ENCODE measurements at places on chromosomes 3 and 15.

DNA sequence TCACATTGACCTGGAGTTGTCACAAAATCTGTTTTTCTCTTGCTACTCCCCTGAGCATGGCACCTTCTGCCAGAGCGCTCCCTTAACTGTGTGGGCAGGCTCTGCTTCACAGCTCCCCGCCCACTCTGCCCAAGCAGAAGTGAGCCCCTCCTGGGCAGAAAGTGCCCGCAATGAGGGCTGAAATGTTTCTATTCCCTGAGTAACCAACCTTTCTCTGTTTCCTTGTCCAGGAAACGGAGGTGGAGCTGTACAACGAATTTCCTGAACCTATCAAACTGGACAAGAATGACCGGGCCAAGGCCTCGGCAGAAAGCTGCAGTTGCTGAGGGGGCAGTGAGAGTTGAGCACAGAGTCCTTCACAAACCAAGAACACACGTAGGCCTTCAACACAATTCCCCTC is 66.3 kb upstream of the ACAD9 start:
- peak; percentile 33 for DNase-seq

GRCh38 chr15:95470997-95471689 is 859.4 kb upstream of the NR2F2 start:
- peak; percentile 64 for DNase-seq

GRCh38 chr3:169278092-169278491 is 385.4 kb downstream of the MECOM start:
- DNase-seq, result no peak

DNA sequence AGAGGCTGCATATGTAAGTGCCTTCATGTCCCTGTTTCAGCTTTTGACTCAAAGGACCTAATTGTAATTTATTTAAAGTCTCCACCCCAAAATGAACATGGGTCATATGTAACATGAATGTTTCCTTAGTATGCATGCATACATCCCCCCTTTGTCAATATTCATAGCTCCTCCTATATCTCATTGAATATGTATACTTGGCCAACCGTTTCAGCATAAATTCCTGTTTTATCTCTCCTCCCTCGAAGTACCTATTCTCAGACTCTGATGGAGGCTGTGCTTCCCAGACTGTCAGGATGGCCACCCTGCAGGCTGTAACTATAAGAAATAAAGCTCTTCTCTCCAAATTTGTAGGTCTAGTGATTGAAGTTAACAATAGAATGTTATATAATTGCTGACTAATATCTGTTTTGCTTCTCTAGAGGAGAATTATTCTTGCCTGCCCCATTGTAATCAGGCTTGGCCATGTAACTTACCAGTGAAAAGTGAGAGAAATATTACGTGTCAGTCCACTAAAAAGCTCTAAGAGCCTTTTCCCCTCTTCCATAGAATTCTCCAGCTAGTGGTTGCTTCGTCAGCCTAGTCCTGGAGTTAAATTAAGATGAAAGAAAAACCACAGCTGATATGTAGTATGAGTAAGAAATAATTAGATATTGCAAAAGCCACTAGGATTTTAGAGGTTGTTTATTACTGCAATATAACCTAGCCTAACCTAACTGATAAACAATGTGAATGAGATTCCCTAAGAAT is 245.1 kb downstream of the ZNF385D start:
- DNase-seq, result no peak

DNA sequence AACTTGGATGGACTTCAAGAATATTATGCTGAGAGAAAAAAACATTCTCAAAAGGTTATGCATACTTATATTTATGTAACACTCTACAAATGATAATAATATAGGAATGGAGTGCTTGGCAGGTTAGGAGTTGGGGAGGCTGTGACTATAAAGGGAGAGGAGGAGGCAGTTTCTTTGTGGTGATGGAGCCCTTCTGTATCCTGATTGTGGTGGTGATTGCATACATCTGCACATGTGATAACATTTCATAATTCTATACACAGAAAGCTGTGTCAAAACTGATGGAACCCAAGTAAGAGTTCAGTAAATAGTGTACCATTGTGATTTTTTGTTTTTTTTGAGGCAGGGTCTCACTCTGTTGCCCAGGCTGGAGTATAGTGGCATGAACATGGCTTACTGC is 31.7 kb upstream of the FAM3D start:
- DNase-seq, result no peak

GRCh38 chr3:134328147-134328591 is 46.1 kb downstream of the AMOTL2 start:
- DNase-seq, result no peak

GRCh38 chr3:58325525-58325992 is 7.1 kb upstream of the PXK start:
- no peak for DNase-seq

DNA sequence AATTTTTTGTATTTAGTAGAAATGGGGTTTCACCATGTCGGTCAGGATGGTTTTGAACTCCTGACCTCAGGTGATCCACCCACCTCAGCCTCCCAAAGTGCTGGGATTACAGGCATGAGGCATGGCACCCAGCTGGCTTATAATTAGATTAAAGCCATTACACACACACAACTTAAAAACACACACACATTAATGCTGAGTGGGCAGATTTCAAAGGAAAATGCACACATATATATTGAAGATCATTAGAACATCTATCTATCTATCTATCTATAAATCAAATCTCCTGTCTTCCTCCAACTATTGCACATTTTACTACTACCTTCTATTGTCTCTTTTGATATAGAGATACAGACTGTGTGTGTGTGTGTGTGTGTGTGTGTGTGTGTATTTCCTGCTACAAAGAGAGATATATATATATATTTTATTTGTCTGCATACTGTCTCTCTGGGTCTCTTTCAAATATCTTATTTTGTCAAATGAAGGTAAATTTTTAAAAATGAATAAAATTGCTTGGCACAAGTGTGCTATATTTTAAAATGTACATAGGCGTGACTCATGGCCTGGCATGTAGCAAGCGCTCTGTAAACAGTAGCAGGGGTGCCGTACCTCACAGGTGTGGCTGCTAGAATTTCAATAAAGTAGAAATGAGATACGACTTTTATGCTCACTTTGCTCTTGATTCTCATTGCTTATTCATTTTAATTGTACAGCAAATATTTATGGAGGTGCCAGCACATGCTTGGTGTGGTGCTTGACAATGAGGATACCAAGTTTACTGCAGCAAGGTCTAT is 655.8 kb downstream of the AGBL1 start:
- DNase-seq, result no peak

DNA sequence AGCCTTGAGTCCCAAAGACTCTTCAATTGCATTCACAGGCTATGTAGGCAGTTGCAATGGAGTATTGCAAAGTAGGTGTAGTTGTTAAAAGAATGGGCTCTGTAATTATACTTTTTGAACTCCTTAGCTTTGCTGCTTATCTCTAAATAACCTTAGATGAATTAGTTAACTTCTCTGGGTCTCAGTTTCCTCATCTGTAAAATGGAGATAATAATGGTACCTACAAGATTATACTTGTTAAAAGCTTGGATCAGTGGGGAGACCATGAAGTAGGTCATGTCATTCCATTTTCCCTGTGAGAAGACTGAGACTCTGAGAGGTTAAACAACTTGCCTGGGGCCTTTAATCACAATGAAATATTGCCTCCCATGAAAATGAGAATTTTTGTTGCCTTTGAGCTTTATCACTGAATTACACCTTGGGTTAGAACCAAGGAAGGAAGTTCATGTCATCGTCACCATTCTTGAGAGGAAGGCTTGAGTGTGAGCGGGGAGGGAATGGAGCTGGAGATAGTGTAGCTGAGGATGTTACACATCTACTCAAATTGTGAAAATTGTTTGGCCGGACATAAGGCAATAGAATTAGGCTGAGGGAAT is 38.1 kb downstream of the CTDSPL start:
- DNase-seq, result no peak

Measured in left cardiac atrium (tissue), 4 donors.